ENCODE measurements at places on chromosomes 6 and 20.

DNA sequence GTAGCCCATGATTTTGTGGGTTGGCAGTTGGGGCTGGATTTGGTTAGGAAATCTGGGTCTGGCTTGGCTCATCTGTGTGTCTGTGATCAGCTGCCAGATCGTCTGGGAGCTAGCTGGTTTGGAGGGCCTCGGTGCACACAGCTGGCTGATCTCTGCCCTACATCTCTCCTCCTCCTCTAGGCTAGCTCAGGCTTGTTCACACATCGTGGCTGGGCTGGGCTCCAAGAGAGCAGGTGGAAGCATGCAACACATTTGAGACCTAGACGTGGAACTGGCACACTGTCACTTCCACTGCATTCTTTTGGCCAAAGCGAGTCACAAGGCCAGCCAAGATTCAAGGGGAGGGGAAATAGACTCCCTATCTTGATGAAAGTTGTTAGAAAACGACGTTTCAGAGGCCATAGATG lies 15.9 kb downstream of the NDUFAF5 start:
- DNase-seq, result peak; percentile 97

GRCh38 chr6:18493382-18493891 lies 106.3 kb downstream of the RNF144B start:
- no peak for DNase-seq

- DNase-seq, result no peak
Measured at GRCh38 chr6:26597821-26598220, 1.1 kb downstream of the ABT1 start.

- no peak for DNase-seq
Measured at GRCh38 chr6:29967379-29968010, 25.2 kb downstream of the HLA-A start.
